ENCODE measurements at places on chromosomes 1 and 21.

DNA sequence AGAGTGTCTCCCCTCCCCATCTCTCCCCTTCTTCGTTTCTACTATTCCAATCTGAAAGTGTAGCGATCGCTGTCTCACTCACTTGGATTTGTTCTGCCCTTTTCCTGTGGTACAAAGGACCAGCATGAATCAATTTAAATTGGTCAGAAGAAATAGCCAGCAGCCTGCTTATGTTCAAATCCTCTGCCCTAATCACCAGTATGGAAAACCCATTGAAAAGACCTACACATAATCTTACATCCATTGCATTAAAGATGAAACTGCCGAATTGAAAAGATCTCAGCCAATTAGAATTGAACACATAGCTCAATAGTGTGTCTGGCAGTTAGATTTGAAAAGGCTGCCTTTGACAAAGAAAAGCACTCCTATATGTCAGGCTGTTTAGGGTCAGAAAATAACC lies 122.6 kb downstream of the TNNI3K start:
- DNase-seq: no peak

- DNase-seq: no peak
These were observed 59.0 kb downstream of the BRINP2 start for GRCh38 chr1:177229781-177230180.

DNA sequence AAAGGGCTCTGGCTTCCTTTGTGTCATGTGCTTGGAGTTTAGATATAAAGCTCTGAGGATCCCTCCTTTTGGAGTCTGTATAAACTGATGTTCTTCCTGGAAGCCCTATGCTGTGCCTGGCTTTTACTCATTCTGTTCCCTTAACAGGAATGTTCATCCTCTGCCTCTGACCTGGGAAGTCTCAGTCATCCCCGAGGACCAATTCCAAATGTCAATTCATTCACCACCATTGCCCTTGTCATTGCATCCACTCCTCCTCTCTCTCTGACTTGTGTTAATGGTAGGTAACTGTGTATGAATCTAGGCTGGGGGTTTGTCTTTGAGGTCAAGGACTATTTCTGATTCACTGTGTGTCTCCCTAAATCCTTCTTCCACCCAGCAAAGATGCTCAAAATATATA lies 204.2 kb upstream of the CAMK1G start:
- DNase-seq: no peak

- no peak for DNase-seq
These were observed 60.1 kb upstream of the PTGS2 start for GRCh38 chr1:186740324-186740723.

GRCh38 chr1:208156310-208156709 lies 87.9 kb downstream of the PLXNA2 start:
- DNase-seq: no peak

DNA sequence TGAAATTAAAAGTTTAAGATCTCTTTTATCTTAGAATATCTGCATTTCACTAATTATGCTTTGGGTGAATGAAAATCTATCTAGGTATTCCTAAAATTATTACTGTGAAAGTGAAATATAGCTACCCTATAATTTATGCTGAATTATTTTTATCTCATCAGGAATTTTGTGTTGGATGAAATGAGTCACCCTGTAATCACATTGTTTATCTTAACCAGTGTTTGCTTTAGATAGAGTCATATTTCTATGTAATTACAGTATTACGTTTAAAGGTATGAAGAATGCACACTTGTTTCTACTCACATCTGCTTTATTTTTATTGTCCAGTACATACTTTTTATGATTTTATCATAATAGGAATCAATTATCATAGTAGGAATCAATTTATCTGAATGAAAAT lies 249.2 kb downstream of the NCAM2 start:
- no peak for DNase-seq

GRCh38 chr1:35718492-35719336 lies at the start of gene C1orf216:
C1orf216 (minus strand) TSS chr1:35718884; CDS start chr1:35716321, 2,563 bp downstream.
- peak; percentile 61 for DNase-seq

- DNase-seq: no peak
These were observed 61.9 kb downstream of the DNTTIP2 start for GRCh38 chr1:93816970-93817678.

DNA sequence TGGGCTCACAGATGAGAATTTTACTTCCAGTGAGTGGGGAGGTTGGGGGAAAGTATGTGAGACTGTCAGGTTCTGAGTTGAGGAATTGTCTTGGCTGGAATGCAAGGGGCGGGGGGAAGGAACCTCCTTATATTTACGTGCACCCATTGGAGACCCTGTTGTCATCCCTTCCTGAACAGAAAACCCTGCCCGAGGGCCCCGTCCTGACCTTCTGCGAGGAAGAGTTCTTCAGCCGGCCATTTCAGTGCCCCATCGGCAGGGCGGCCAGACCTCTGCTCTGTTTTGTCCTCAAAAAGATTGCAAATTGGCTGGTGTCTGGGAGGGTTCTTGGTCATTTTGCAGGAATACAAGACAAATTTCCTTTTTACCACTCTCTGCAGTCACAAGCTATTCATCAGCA lies 7.1 kb downstream of the KIF26B start:
- DNase-seq: no peak

DNA sequence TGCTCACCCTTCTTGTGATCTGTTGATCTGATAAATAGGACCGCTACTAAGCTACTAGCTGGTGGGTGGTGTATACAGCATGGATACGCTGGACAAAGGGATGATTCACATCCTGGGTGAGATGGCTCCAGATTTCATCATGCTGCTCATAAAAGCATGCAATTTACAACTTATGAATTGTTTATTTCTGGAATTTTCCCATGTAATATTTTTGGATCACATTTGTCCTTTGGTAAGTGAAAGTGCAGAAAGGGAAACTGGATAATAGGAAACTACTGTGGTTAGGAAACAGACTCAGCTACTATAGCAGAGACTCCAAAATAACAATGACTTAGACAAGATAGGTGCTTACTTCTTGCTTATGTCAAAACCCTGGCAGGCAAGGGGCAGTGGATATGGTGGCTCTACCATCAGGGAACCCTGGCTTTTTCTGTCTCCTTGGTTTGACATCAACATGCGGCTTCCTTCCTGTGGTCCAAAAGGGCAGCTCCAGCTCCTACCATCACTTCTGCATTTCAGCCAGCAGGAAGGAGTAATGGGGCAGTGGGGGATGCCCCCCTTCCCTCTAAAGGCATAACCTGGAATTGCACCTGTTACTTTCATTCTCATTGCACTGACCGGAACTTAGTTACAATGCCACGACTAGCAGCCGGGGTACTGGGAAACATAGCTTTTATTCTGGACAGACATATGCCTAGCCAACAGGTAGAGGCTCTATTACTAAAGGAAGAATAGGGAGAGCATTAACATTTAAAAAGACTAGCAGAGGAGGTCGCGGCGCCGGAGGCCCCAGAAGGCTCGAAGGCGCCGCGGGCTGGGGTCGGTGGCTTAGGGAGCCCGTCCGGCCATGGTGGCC lies 13.8 kb upstream of the AK2 start:
- no peak for DNase-seq

Data from CD4-positive, alpha-beta memory T cell (primary cell).